NCI-H187 (cell line): ENCODE measurements at places on chromosomes 12 and 14.

DNA sequence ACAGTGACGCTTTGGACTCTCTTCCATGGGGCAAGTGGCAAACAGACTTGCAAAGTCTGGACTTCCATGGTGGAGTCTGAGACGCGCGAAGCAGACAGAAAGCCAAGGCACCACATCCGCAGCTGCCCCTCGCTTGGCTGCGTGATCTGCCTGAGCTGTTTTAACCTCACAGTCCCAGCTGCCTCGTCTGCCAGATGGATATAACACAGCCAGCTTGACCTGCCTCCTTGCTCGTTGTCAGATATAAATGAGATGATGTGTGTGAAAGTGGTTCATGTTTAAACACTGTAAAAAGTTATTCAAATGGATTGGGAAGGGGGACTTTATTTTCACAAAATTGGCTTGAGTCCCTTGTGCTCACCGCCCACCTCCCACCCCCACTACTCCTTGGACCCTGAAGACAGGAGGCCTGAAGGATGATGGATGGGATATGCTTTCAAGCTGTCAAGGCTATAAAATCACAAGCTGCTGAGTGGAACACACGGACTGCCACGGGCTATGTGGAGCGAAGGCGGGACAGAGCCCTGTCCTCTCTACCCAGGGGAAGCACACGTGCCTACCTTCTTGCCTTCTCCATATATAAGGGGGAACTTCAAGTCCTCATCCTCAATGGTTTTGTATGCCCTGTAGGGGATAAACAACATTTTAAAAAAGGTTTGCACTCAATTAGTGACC, 226.9 kb downstream of the MON2 start:
- no peak for DNase-seq

GRCh38 chr12:57793920-57794319, 11.3 kb downstream of the TSFM start:
- no peak for DNase-seq

GRCh38 chr12:50157259-50157658, 9.9 kb downstream of the CERS5 start:
- no peak for DNase-seq

GRCh38 chr14:44339231-44339630, 167.9 kb downstream of the FSCB start:
- DNase-seq = no peak

- DNase-seq = no peak
Observed at GRCh38 chr12:124004233-124004875, 31.3 kb downstream of the ZNF664 start.

DNA sequence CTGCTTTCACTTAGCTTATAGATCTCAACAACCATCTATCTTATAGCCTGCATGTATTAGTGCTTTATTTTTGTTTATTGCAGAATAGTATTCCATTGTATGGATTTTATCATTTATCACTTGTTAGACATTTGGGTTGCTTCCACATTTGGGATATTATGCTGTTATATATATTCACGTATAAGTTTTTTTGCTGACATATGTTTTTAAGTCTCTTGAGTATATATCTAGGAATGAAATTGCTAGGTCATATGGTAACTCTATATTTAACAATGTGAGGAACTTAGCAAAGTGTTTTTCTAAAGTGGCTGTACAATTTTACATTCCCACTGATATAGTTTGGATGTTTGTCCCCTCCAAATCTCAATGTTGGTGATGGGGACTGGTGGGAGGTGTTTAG, 208.1 kb downstream of the CPNE8 start:
- no peak for DNase-seq

GRCh38 chr14:99537399-99537798, 56.2 kb downstream of the CCNK start:
- no peak for DNase-seq
